Vein endothelial cell (primary cell): ENCODE measurements at places on chromosomes 16 and 17. TPM values are rescaled to one million over a fixed set of nuclear protein-coding genes. Genes with fewer than 3 reads are reported as not detected.

The SYCE1L gene
- 1.1 and 1.6 TPM in 2 replicates for total RNA-seq

The TNFSF13 gene
- 1.3 and 2.5 TPM in 2 replicates for total RNA-seq

The CACNG3 gene
- not detected in 2 replicates for total RNA-seq

The ST6GALNAC1 gene
- total RNA-seq = not detected in 2 replicates

The CCDC200 gene
- total RNA-seq = not detected in 2 replicates
